ENCODE measurements at places on chromosomes 16 and 17. TPM values are rescaled to one million over a fixed set of nuclear protein-coding genes. Genes with fewer than 3 reads are reported as not detected.

- DNase-seq, result no peak
These were observed 32.2 kb downstream of the ACTG1 start for GRCh38 chr17:81480140-81481072.

DNA sequence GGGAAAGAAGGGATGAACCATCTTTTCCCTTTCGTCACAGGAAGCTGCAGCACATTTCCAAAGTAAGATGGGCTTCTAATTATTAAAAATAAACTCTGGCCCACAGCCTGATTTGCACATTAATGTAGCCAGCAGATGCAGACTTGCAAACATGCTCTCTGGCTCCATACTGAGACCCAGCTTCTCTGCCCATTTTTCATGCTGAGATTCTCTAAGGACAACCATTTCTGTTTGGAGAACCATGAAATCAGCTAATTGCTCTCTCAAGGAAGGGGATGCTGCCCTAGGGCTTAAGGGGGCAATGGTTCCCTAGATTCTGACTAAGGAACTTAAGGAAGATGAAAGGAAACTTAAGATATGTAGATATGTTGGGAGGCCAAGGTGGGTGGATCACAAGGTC lies 63.0 kb upstream of the CES5A start:
- DNase-seq, result no peak

DNA sequence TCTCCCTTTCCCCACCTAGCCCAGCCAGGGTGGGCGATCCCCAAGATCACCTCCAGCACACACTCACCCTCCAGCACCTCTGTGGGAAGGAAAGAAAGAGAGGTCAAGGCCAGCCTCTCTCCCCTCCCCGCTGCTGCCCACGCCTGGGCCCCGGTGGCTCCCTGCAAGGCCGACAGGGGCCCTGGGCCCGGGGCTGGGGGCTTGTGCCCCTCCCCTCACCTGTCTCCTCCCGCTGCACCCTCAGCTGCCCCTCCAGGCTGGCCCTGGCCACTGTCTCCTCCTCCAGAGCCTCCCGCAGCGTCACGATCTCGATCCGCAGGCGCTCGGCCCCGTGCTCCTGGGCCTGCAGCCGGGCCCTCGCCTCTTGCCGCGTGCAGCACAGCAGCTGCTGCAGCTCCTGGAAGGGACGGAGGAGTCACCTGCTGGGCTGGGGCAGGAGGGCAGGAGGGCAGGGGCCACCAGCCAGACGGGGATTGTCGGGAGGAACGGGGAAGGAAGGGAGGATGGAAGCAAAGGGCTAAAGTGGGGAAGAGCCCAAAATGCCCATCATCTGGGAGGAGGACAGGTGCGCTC lies 19.2 kb downstream of the RABEP2 start:
- no peak for DNase-seq

- no peak for DNase-seq
These were observed 311.9 kb downstream of the NPIPA8 start for GRCh38 chr16:18024611-18025010.

- peak; percentile 66 for DNase-seq
These were observed 29.1 kb downstream of the TMEM100 start for GRCh38 chr17:55693254-55694216.

DNA sequence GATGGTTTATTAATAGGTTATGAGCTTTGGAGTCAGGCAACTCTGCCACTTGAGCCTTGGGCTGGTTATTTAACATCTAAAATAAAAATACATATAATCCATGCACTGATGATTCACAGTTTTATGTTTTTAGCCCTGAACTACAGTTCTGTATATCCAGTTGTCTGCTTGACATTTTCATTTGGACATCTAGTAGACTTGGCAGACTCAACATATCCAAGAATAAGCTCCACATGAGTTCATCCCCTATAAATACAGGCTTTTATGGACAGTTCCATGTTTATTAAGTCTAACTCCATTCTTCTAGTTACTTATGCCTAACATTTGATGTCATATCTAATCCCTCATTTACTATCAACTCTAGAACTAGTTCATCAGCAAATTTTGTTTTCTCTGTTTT lies 174.2 kb downstream of the KIF2B start:
- no peak for DNase-seq

GRCh38 chr16:2033057-2033908 lies 6.6 kb downstream of the NHERF2 start:
- no peak for DNase-seq

GRCh38 chr16:72464597-72465368 lies 292.8 kb upstream of the PMFBP1 start:
- DNase-seq, result no peak

GRCh38 chr16:1874854-1875253 lies 2.9 kb upstream of the MEIOB start:
- DNase-seq, result peak; percentile 42

DNA sequence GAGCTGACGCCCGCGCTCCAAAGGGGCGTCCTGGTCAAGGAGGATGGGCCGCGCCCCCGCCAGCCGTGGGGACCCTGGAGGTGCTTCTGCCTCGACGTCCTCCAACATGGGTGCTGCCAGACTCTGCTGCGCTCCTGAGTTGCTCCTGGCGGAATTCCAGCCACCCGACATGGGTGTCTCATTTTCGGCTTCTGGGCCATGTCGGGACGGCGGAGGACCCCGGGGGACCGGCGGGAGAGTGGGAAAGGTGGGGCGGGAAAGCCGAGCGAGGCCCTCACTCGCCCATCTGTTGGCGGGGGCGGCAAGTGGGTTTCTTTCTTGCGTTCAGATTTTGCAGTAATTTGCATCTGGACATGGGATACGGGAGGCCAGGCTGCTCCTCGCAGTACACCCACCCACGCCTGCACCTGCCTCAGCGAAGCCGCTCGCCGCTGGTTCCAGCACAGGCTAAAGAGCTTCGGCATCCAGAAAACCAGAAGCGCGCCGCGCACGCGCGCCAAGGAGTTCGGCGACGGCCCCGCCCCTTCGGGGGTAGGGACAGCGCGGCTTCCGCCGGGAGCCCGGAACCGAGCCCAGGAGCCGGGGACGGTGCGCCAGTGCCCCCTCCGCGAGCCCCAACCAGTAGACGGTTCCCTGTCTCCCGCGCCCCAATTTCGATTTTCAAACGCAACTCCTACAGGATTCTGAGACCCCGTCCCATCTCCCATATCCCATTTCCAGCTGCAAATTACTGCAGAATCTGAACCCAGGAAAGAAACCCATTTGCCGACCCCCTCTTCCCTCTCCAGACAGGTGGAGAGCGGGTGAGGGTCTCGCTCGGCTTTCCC lies at the start of gene ARMC7:
TSS of gene ARMC7 (plus strand) at position 563 of the 827 bp plus-strand sequence. CDS start 320 bp downstream, outside the sequence.
- peak; percentile 84 for DNase-seq

The CMTM2 gene
- total RNA-seq, result 0.26 TPM

The KRTAP9-4 gene
- total RNA-seq, result 0.37 TPM

The ADAD2 gene
- total RNA-seq, result not detected

The PSME3 gene
- total RNA-seq, result 68.9 TPM

The TMED6 gene
- not detected for total RNA-seq

The SHCBP1 gene
- total RNA-seq, result 0.76 TPM

Data from lower leg skin (tissue), 4 donors.